ENCODE measurements at places on chromosomes 12 and 14.

GRCh38 chr12:113862590-113863454, 103.3 kb downstream of the RBM19 start:
- DNase-seq = no peak

- DNase-seq = no peak
These were observed 599.1 kb downstream of the CCER1 start for GRCh38 chr12:90355711-90356355.

GRCh38 chr12:133010657-133011297, 24.6 kb downstream of the ZNF26 start:
- DNase-seq = no peak

- no peak for DNase-seq
These were observed 163.6 kb upstream of the DYRK2 start for GRCh38 chr12:67484791-67485480.

DNA sequence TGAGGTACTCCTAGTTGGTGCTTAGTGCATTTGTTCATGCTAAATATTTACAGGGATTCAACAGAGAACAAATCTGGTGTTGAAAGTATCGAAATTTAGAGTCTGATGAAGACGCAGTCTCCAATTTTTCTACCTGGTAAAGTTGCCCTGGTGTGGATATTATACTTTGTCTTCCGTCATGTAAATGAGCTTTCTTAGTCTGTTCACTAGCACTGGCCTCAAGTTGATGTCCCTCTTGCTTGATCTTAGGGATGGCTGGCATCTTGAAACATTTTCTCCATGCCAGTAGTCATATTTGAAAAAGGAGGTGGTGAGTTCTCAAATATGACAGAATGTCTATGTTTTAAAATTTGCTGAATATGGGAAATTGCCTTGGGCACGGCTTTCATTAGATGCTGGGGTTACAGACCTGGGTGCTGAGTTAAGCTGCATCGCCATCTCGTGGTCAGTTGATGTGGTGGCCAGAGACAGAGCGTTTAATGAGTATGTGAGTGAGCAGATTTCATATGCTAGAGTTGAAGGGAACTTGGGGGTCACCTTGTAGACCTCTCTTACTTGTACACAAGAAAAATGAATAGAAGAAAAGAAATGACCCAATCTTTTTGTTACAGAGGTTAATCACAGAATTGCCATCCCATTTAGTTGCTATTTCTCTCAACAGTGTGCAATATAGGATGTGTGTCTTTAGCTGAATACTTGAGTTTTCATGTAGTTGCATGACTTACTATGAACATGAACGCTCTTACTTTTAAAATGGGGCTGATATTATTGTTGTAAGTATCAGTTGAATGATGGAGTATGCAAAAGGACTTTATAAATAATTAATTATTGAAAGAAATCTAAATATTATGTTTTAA, 172.8 kb upstream of the DCN start:
- DNase-seq = peak; percentile 40

DNA sequence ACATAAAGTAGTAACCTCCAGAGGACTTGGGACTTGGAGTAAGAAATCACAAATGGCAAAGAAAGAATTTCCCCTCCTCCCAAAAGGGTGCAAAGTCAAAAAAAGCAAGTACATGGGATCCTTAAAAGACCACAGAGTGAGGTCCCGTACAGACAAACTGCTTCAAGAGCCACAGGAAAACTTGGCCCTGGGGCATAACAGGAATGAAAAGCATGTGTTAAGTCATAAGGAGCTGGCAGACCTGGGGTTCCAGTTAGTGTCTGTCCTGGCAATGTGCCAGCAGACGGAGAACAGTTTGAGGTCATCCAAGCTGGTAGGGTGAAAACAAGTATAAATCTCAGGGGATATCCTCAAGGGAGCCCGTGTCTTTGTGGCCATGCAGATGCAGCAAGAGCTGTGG, 73.2 kb downstream of the HSD17B6 start:
- DNase-seq = peak; percentile 29

DNA sequence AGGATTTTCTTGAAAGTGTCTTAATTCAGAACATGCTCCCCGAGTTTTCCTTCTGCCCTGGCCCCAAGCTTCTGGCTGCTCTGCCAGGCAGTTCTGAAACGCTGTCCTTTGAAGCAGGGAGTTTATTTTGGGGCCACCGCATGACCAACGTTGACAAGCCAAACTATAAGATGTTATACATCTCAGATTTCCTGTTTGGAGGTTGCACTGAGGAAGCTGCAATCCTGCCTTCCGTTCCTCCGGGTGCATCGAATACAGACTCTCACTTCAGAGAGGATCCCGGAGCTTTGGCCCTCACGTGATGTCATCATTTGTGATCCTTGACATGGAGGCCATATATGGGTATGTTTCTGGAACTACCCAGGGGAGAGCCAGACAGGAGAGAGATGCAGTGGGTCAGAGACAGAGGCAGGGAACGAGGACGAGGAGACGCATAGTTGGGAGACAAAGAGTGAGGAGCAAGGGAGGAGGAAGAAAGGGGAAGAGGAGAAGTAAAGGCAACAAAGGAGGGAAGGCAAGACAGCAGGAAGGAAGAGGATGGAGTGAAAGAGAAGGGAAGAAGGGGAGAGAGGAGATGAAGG, at the start of gene ASB2:
ASB2 (minus strand) TSS at position 94 of the 581 bp plus-strand sequence. CDS start 12,031 bp downstream, outside the sequence.
- DNase-seq = no peak

DNA sequence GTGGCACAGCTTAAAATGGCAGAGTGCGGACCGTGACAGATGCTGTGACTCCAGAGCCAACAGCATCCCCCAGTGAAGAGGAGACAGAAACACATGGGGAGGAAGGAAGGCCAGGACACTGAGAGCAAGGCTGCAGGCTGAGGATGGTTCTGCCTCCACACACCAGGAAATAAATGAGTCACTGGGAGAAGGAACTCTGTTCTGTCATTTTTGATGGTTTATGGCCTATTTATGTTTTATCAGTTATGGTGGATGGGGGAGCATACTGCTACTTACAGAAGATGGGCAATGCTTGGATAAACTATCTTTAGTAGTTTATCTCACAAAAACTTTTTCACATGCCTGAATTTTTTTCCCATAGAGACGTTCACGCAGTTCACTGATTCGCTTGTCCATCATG, 33.8 kb downstream of the ZFYVE21 start:
- DNase-seq = no peak

DNA sequence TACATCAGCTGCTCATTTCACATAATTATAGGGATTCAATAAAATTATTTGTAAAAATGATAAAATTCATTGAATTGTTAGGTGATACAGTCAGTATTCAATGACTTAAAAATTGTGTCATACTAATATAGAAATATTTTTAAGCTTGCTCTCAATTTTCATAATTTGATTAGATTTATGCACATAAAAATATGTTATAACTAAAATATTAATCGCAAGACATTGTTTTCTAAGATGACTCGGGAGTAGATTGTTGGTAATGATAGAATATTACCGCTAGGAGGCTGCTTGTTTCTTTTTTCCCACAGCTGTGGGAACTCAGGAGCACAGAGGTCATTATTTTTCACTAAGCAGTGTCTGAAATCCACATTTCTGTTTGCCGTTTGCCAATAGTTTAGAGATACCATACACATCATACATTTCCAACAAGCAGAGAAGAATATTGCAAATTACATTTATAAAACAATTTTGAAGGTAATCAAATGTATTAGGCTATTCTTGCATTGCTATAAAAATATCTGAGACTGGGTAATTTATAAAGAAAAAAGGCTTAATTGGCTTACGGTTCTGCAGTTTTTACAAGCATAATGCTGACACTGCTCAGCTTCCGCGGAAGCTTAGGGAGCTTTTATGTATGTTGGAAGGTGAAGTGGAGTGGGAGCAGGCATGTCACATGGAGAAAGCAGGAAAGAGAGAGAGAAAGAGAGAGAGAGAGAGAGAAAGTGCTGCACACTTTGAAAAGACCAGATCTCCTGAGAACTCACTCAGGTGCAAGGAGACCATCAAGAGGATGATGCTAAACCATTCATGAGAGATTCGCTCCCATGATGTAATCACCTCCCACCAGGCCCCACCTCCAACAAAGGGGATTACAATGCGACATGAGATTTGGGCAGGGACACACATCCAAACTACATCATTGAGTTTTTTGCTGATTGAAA, 9.2 kb downstream of the CD69 start:
- DNase-seq = no peak

DNA sequence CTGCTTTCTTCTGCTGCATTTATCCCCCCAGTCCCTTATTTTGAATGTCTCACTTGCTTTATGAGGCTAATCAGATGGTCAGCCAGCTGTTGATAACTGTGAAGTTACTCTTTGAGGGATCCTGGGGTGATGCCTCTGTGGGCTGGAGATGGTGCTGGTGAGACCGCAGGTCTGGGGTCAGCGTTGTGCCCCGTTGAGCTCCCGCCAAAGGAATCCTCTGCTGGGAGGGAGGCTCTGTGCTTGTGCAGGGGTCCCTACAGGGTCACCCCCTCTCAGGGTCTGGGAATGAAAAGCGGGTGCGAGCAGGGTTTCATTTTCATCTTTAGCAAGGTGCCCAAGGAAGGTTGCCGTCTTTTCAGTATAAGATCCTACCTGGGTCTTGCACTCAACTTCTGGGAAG, 161.2 kb upstream of the RTL1 start:
- DNase-seq = no peak

- no peak for DNase-seq
These were observed 30.5 kb upstream of the LMNTD1 start for GRCh38 chr12:25583545-25583944.

DNA sequence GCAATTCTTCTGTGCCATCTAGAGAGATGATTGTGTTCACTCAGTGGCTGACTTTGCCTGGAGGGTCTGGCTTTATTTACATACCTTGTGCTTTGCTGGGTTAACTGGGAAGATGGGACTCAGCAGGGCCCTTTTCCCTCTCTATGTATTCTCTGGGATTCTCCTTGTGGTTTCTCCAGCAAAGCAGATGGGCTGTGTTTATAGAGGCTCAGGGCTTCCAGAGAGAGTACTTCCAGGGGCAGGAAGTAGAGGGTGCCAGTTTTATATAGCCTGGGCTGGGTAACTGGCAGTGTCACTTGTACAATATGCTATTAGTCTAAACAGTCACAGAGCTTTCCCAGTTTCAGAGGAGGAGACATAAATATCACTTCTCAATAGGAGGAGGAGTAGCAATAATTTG, 509.9 kb downstream of the DIO2 start:
- DNase-seq = peak; percentile 92
